ENCODE measurements at places on chromosomes 3 and 15.

GRCh38 chr15:33296050-33296449 is 14.7 kb upstream of the RYR3 start:
- DNase-seq: no peak

GRCh38 chr3:107208100-107208499 is 169.1 kb upstream of the CCDC54 start:
- DNase-seq: no peak

GRCh38 chr15:68618908-68619698 is 40.3 kb downstream of the CORO2B start:
- no peak for DNase-seq

- DNase-seq: no peak
These were observed 66.9 kb downstream of the SEMA5B start for GRCh38 chr3:122960652-122961051.

GRCh38 chr15:54605556-54605955 is 591.2 kb downstream of the RSL24D1 start:
- no peak for DNase-seq

- no peak for DNase-seq
These were observed 52.5 kb upstream of the CHRM5 start for GRCh38 chr15:33915571-33916407.

DNA sequence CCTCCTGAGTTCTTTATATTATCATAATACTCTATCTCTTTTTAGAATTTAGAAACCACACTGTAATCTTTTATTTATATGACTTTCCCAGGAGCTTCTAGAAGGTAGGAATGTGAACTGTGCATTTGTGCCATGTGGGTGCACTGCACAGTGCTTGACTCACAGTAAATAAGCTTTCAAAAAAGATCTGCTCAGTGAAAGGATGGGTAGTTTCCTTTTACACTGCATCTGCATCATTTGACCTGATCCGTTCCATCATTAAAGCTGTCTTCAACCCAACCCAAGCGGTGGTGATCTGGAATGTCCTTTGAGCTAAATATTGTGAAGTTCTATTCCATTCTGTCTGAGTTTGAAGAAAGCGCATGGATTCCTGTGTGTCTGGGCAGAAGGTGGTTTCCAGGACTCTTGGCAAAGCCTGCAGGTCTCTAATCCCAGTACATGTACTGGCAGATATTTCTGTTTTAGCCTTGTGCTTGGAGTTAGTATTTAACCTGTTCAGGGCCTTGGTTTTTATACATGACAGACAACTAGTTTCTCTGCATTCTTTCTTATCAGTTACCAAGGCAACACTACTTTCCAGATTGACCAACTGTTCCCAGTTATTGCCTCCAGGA is 96.7 kb downstream of the DHX30 start:
- DNase-seq: no peak

DNA sequence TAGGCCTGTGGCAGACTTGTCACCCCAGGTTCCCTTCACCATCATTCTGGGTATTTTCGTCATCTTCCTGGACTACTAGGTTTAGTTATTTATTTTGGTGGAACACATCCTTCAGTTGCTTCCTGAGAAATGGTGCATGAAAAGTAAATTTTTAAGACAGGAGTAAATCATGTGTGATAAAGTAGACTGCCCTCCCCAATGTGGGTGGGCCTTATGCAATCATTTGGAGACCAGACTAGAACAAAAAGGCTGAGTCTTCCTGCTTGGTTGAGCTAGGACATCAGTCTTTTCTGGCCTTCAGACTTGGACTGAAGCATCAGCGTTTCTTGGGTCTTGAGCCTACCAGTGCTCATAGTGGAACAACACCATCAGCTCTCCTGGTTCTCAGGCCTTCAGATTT is 50.7 kb upstream of the SLC2A2 start:
- DNase-seq: no peak

DNA sequence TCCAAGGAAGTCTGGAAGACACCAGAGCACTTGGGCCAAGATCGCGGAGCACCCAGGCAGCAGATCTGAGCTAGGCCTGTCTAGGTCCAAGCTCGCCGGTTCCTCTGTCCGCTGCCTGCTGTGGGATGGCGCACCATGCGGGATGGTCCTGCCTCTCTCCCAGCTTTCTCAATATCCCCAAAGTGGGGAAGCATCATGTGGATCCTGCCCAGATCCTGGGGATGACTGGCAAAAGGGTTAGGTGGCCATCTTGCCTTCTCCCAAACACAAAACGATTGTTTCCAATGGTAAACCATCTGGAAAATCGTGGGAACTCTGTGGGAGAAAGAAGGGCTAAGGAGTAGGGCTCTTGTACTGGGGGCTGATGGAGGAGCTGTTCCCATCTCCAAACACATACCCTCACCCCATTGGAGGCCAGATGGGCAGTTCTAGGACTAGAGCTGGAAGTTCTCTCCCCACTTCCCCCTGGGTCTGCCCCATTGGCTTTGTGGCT is 8.9 kb downstream of the PRKCD start:
- DNase-seq: no peak

- DNase-seq: no peak
These were observed 50.5 kb downstream of the SUCNR1 start for GRCh38 chr3:151923901-151924300.

DNA sequence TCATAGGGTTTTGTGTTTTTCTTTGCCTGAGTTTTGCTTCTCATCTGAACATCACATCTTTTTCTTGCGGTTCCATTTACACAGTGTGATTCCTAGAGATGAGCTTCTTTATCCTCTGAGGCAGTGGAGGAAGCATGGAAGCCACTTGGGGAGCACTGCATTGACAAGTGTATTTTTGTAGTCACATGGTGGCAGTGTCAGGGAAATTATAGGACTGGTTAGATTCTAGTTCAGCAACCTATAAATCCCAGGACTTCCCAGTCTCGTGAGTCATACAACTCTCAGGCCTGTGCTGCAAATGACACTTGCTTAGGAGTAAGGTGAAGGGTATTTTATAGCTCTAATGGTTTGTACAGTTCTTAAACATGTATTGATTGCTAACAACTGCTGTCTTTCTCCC is 58.4 kb downstream of the RBM6 start:
- no peak for DNase-seq

DNA sequence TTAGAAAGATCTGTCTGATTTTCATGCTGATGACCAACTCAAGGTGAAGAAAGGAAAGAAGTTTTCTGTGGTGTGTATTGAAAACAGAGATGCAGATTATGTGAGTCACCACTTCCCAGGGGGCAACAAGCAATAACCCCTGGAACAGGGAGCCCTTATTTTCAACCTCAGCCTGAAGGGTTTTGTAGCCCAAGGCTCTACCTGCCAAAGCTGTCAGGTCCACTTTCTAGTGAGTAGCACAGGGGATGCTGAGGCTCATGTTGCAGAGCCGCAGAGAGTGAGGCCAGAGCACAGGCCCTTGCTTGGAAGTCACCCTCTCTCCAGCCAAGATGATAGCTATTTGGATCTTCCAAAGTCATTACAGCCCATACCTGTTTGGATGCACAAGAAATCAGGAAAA is 152.2 kb upstream of the SLC24A5 start:
- no peak for DNase-seq

- DNase-seq: no peak
These were observed 328.6 kb upstream of the RGMA start for GRCh38 chr15:93417631-93418030.

Data from stimulated activated CD4-positive, alpha-beta T cell treated with anti-CD3 and anti-CD28 coated beads, Interleukin-15, amount 100 ng/mL, for 1 hour (primary cell).